Stimulated activated CD8-positive, alpha-beta memory T cell treated with anti-CD3 and anti-CD28 coated beads, Interleukin-12 subunit alpha, Interleukin-12 subunit beta, amount 100 ng/mL, for 4 hours (primary cell): ENCODE measurements at places on chromosomes 7 and 10.

GRCh38 chr10:1137499-1138163, 81.4 kb downstream of the WDR37 start:
- no peak for DNase-seq

DNA sequence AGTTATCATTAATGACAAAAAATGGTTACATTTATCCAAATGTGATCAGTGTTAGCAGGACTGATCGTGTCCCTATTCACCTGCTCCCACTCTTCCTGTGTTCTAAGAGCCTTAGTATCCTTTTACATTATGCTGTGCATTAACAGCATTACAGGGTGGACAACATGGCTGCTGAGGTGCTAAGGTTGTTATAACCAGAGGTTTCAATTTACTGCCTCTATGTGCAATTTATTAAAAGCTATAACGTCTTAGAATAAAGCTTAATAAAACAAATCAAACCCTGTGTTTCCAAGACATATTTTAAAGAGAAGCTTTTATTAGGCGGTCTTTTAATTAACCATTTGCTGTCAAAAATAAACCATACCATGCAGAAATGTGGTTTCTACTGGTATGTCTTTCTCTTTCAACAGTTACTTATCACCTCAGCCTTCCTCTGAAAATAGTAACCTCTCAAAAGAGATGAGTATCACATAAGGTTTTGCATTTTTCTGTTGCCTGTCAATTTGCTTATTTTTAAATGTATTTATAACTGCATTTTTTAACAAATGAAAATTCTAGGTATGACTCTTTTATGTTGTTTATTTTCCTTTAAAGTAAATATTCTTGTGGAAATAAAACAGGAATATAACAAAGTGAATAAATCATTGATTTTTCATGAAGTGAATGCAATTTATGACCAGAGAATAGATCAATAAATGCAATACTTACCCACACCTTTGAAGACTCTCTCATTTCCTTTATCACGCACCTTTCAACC, 849.8 kb upstream of the SORCS1 start:
- no peak for DNase-seq

- no peak for DNase-seq
Measured at GRCh38 chr10:93710333-93710909, 8.0 kb upstream of the FRA10AC1 start.

DNA sequence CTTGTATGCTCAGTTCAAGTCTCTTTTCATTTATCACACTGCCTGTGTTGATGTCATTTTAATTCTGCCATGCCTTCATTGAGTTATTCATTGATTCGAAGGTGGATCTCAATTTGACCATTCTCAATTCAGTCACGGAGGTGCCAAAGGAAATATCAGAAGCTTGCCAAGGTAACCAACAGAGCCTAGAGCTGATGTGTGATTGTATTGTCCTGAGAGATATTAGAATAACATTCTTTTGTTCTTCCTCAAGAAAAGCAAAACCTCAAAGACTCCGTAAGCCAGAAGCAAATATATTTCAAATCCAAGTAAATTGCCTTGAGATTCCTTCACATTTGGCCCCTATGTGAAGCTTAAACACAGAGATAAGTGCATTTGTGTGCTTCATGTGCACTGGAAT, 345.3 kb downstream of the CXCL12 start:
- DNase-seq, result no peak

DNA sequence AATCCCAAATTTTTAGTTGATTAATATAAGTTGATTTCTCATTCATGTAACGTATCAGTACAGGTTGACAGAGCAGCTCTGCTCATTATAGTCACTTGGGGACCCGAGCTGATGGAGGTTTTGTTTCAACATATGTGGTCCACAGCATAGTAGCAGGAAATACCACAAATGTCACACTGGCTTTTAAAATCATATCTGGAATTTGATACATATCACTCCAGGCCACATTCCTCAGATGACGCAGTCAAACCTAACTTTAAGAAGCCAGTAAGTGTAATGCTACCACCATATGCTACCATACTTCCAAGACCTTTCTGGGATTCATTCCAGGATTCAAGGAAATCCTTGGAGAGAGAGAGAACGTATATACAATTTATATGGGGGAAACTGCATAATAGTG, 156.3 kb downstream of the PHF14 start:
- DNase-seq, result no peak

- DNase-seq, result no peak
Measured at GRCh38 chr7:72235351-72235750, 176.8 kb downstream of the CALN1 start.

- no peak for DNase-seq
Measured at GRCh38 chr10:1434202-1434601, 303.1 kb downstream of the ADARB2 start.

- DNase-seq, result no peak
Measured at GRCh38 chr7:85061456-85061855, 125.4 kb downstream of the SEMA3D start.

DNA sequence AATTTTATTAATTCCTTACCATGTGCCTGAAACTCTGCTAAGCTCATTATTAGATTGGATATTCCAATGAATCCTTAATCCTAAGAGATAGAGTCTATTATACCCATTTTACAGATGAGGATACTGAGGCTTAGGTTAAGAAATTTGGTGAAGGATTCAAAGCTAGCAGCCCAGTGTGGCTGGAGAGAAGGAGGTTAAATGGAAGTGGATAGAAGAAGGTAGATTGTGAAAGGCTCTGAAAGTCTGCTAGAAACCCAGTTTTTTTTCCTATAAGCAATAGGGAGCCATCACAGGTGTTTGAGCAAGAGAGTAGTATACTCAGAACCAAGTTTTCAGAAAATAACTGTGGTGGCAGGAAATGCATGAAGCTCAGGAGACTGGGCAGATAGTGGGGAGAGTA, 265.8 kb upstream of the NEBL start:
- no peak for DNase-seq

GRCh38 chr7:98354511-98355249, 46.2 kb downstream of the BAIAP2L1 start:
- no peak for DNase-seq

GRCh38 chr10:116111483-116112095, 161.4 kb downstream of the GFRA1 start:
- DNase-seq, result no peak

GRCh38 chr7:16034353-16034752, 347.9 kb upstream of the MEOX2 start:
- no peak for DNase-seq

DNA sequence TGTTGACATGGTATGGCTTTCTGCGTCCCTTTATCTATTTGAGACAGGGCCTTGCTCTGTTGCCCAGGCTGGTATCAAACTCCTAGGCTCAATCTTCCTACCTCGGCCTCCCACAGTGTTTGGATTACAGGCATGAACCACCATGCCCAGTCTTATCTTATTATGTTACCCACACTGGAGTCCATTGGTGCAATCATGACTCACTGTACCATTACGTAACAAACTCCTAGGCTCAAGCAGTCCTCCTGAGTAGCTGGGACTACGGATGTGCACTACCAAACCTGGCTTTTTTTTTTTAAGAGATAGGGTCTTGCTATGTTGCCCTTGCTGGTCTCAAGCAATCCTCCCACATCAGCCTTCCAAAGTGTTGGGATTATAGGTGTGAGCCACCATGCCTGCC, 66.7 kb downstream of the CCDC3 start:
- no peak for DNase-seq

GRCh38 chr7:50957431-50957830, 174.7 kb upstream of the GRB10 start:
- no peak for DNase-seq

GRCh38 chr7:41255716-41256115, 447.2 kb downstream of the INHBA start:
- no peak for DNase-seq

GRCh38 chr10:4662576-4663161, 163.3 kb upstream of the AKR1E2 start:
- DNase-seq, result no peak

DNA sequence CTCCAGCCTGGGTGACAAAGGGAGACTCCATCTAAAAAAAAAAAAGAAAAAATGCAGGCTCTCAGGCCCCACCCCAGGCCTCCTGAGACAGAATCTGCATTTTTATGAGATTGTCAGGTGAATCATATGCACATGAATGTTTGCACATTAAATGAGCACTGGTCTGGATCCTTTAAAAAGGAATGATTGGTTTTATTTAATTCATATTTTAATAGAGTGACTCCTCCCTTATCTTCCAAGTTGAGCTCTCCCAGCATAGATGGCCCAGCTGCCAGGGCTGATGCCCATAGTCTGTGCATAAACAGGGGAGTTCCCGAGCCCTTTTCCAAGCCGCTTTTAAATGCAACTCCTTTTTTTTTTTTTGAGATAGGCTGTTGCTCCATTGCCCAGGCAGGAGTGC, 28.5 kb downstream of the CUX1 start:
- DNase-seq, result no peak

DNA sequence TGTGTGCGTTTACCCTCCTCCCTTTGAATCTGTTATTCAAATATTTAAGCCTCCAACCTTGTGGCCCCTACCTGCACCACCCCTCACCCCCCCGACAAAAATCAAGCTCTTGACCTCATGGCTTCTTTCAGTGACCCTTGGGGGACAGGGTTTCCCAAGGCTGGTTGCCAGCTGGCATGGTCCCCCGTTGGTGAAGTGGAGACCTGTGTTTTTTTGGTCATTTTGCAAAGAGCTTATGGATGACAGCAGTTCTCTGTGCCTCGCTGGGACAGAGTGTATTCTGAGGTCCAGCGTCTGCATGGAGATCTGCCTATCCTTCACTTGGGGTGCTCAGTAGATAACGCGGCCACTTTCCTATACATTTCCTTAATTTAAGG, 111.0 kb downstream of the TCF7L2 start:
- DNase-seq, result no peak

DNA sequence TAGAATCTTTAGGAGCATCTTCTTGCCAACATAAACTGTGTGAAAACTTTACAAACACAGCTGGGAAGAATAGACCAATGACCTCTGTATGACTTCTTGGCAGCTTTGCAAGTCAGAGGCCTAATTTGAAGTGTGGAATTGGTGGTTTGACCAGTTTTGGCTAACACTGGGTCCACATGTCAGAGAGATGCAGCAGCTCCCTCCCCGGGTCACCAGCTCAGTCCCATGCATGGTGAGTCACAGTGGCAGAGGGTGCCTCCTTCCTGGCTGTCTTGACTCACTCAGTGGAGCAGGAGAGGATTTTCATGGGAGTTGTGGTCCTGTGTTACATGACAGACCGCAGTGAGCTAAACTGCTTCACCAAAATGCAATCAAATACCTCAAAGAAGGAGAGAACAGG, 8.2 kb upstream of the STARD3NL start:
- no peak for DNase-seq

GRCh38 chr10:60270426-60270825, 119.2 kb downstream of the ANK3 start:
- no peak for DNase-seq

DNA sequence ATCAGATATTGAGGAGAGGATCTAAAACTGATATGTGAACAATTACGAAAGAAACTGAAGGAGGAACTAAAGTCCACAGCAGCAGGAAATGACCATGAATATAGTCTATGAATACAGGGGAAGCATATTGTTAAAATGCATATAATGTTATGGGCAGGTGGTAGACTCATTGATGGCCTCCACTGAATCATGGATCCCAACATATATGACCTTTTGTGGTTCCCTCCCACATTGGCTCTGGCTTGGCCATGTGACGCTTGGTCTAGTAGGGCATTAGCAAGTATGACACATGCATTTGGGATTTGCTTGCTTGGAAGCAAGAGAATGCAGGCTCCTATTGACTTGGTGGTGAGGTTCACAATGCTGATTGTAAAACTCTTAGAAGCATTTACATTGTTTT, 55.2 kb upstream of the RAB18 start:
- no peak for DNase-seq

DNA sequence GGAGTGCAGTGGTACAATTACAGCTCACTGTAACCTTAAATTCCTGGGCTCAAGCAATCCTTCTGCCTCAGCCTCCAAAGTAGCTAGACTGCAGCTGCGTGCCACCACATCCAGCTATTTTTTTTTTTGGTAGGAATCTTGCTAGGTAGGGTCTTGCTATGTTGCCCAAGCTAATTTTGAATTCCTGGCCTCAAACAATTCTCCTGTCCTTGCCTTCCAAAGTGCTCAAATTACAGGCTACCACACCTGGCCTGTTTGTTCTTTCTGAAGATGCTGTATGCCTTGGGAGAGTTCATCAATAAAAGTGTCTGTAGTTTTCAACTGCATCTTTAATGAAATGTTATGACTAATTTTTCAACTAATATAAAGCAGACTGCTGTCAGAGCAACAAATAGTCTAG, 452 bp downstream of the SAMD9 start:
- no peak for DNase-seq

DNA sequence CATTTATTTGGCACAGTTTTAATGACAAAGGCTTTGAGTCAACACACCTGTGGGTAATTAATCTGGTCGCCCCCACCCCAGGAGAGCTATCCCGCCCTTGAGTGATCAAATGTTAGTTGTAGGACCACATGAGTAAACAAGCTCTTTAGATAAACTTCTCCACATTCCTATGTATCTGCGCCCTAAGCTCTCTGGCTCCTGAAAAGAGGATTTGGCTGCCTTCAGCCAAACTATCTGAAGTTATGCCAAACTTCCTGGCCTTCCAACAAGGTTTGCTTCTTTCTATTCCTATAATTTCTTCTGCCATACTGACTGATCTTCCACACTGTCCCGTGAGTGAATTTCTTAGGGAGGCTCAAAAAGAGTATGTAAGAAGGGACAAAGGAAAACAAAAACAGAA, 134.2 kb downstream of the RALA start:
- DNase-seq, result no peak
